ENCODE measurements at places on chromosomes 7 and 10.

DNA sequence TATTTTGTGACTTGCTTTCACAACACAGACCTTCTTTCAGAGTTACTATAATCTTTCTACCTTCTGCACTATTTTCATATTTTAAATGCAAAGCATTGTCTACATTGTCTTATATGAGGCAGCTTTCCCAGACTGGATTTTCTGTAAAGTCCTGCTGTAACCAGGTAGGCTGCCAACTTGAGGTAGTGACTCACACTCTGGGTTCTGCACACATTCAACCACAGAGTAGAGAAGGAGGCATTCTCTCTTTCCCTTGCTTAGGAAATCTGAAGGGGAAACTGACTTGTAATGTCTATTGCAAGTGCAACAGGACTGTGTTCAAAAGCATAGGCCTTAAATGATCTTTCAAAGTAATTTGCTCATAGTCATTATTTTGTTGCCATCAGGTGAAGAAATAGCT, 461.4 kb downstream of the GRM8 start:
- DNase-seq, result no peak

DNA sequence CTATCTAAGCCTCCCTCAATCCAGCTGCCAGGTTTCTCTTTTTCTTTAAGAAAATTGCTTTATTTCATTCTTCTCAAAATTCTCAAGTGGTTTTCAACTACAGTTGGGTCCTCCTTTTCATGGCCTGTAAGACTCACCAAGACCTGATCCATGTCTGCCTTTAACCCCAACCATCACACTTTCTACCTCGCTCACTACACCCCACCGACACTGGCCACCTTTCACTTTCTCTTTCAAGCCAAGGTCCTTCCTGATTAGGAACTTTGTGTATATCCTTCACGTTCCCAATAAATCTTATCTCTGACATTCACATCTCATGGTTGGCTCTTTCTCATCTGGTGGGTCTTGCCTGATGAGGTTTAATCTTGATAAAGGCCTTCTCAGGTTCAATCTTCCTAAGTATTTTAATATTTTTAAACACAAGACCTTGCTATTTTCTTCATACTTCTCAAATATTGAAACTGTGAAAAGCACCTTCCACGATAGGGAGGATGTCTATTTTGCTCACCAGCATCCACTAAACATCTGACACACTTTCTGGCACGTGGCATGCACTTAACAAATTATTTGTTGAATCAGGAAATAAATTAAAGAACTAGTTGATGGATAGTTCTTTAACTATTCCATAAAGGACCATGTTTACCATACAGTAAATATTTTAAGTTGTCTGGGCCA, 624.8 kb downstream of the GRID1 start:
- DNase-seq, result no peak

GRCh38 chr10:95517536-95518454, 43.4 kb downstream of the SORBS1 start:
- DNase-seq, result no peak

DNA sequence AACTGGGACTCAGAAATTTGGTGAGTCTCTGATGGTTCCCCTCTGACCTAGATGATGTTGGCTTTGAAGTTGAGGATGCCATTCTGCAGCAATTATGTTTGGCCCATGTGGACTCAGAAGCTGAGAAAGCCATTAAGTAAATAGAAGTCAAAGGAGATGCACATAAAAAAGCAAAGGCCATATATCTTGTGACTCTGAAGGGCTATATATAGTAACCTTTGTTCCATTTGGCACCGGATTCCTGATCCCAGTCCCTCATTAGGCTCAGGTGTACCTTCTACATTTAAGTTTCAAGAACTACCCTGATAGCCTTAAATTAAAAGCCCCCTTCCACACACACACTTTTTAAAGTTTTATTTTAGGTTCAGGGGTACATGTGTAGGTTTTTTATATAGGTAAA, 50.0 kb upstream of the PDK4 start:
- no peak for DNase-seq

DNA sequence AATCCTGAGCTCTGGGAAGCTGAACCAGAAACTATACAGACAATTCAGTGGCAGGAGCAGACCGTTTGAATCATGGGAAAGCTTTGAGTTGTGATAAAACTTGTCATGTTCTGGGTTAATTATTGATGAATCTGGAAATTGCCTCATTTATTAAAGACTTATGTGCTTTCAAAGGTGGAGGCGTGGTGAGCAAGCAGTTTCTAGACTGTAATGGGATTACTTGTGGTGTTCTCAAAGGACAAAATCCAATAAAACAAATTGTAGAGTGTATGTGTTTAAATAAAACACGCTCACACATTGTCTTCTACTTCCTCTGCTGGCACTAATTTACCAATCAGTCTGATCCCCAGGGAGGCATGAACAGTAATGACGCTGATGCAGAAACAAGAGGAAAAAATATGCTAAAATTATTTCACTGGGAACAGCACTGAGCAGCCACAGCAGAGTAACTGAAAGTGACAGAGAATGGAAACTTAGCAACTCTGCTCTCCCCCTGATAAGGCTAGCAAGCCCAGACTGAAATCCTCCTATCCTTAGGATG, 25.1 kb downstream of the PARD3 start:
- DNase-seq, result no peak

- DNase-seq, result no peak
These were observed 1.2 kb downstream of the TASOR2 start for GRCh38 chr10:5685764-5686240.

GRCh38 chr7:35468606-35469005, 214.7 kb upstream of the TBX20 start:
- DNase-seq, result no peak

- no peak for DNase-seq
These were observed 874 bp downstream of the GIMAP5 start for GRCh38 chr7:150738092-150738491.

DNA sequence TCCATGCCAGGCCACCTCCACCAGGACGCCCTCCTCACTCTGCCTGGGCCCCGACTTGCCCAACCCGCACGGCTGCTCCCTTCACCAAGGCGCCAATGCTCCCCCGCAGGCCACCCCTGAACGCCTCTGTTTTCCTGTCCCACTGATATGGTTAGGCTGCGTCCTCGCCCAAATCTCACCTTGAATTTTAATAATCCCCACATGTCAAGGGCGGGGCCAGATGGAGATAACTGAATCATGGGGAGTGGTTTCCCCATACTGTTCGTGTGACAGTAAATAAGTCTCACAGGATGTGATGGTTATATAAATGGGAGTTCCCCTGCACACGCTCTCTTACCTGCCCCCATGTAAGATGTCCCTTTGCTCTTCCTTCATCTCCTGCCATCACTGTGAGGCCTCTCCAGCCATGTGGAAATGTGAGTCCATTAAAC, 29.8 kb downstream of the RSU1 start:
- DNase-seq, result peak; percentile 15

- no peak for DNase-seq
These were observed 23.4 kb upstream of the ARID5B start for GRCh38 chr10:61877887-61878739.

DNA sequence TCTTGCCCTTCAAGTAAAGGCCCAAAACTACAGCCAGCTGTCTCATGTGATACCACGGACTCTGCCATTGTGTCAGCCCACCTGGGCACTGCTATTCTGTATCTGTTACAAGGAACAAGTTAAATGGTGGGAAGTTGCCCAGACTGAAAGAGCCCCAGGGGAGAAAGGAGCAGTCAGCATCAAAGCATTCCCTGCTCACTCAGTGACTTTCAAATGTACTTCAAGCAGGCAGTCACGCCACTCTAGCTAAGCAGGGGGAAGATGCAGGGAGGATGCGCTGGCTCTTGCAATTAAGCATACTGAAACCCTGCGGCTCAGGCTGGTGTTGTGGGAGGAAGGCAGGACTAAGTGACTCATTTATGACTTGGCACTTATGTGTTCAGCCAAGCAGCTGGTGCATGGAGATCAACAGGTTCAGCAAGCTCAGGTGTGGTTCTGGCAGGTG, 1249.6 kb downstream of the TYW1 start:
- no peak for DNase-seq

GRCh38 chr10:48802611-48803071, 118.0 kb downstream of the WDFY4 start:
- no peak for DNase-seq

DNA sequence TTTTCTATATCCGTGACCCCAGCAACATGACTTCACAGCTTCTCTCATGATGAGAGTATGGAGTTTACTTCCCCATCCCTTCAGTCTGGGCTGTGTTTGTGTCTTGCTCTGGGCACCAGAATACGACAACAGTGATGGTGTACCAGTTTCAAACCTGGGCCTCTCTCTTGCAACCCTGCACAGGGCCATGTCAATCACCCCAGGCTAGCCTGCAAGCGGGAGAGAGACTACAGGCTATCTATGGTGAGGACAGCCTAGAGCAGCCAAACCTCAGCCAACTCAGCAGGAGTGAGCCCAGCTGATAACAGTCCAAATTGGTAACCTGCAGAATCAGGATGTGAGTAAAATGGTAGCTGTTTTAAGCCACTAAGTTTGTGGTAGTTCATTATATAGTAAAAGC, 235.8 kb downstream of the CHCHD3 start:
- DNase-seq, result no peak

GRCh38 chr7:44765579-44766415, 17.1 kb downstream of the ZMIZ2 start:
- DNase-seq, result no peak

- DNase-seq, result no peak
These were observed 98.3 kb downstream of the CDH23 start for GRCh38 chr10:71494980-71495381.

GRCh38 chr7:151712810-151713125, 164.1 kb downstream of the PRKAG2 start:
- no peak for DNase-seq

- no peak for DNase-seq
These were observed 75.1 kb upstream of the KMT2E start for GRCh38 chr7:104938741-104939390.

DNA sequence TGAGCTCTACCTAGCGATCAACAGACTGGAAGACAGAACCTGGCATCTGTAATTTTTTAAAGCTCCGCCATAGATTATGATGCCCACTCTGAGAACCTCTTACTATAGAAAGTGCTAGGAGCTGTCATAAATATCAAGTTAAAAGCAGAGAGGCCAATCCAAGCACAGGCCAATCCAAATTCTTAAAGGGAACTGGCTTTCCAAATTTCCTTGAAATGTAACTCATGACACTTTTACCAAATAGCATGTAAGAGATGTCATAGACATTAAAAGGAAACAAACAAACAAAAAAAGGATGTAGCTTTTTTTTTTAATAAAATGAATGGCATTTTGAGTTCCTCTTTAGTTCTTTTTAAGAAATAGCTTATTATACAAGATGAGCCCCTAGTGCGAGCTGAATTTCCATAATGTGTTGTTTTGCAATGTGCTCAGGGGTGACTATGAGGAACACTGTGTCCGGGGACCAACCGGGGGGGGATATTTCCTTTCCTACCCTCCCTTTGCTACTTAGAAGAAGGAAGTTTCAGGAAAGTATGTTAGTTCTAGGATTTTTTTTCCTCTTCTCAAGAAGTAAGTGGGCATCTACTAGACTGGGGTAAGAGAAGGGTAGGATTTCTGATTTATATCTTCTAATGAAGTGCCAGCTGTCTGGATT, 23.7 kb upstream of the MRC1 start:
- no peak for DNase-seq

- no peak for DNase-seq
These were observed 8.9 kb upstream of the TRDMT1 start for GRCh38 chr10:17210361-17210760.

- no peak for DNase-seq
These were observed 983.7 kb downstream of the GATA3 start for GRCh38 chr10:9038146-9038714.

DNA sequence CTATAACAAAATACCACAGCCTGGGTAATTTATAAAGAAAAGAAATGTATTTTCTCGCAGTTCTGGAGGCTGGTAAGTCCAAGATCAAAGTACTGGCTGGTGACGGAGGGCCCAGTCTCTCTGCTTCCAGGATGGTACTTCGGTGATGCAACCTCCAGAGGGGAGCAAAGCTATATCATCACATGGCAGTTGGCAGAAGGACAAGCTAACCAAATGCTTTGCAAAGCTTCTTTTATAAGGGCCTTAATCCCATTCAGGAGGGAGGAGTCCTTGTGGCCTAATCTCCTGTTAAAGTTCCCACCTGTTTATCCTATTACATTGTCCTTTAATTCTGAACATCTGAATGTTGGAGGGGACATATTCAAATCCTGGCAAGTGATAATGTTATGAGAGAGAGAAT, 134.1 kb upstream of the SP4 start:
- no peak for DNase-seq

- DNase-seq, result no peak
These were observed 4.8 kb upstream of the ZNF783 start for GRCh38 chr7:149257146-149257545.

DNA sequence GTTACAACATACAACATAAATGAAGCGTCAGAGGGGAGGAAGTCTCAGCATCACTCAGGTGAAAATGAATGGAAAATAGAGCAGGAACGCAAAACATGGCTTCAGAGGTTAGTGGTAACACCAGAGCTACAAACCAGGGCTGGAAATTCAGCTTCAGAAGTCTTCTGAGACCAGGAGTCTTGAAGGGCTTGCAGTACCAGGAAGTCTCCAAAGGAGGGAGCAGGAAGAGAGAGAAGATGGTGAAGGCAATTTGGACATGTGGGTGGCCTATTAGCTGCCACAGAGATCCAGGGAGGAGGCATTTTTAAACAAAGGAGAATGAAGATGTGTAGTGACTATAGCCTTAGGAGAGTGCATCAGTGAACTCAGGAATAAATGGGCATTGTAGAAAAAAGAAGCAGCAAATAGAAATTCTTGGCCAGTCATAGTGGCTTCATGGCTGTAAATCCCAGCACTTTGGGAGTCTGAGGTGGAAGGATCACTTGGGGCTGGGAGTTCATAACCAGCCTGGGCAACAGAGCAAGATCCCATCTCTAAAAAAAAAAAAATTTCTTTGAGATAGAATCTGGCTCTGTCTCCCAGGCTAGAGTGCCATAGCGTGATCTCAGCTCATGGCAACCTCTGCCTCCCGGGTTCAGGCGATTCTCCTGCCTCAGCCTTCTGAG, 9.3 kb upstream of the TET1 start:
- no peak for DNase-seq

- peak; percentile 70 for DNase-seq
These were observed 67.5 kb downstream of the ATXN7L1 start for GRCh38 chr7:105808703-105809590.

DNA sequence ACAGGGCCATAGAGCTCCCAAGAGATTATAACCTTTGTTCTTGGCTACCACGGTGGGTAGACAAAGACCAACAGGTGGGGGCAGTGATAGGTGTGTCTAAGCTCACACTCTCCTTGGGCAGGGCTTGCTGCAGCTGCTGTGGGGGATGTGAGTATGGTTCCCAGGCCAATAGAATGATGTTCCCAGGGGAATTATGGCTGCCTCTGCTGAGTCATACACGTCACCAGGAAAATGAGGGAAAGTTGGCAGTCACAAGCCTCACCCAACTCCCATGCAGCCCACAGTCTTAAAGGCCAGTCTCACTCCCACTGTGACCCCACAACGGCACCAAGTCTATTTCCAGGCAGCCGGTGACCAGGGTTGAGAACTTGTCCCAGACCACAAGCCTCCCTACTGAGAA, 453.4 kb upstream of the PODXL start:
- DNase-seq, result no peak

- no peak for DNase-seq
These were observed 849.9 kb upstream of the GHITM start for GRCh38 chr10:83289373-83289772.

- no peak for DNase-seq
These were observed 183.4 kb downstream of the MACC1 start for GRCh38 chr7:20033621-20034400.

All from activated T-helper 1 cell treated with anti-CD3 and anti-CD28 coated beads, Interleukin-2, amount 50 U/mL, for 16 hours (primary cell).